ENCODE measurements at places on chromosomes 7 and 10.

GRCh38 chr10:38007991-38008390 lies 2.5 kb upstream of the ZNF33A start:
- no peak for DNase-seq

DNA sequence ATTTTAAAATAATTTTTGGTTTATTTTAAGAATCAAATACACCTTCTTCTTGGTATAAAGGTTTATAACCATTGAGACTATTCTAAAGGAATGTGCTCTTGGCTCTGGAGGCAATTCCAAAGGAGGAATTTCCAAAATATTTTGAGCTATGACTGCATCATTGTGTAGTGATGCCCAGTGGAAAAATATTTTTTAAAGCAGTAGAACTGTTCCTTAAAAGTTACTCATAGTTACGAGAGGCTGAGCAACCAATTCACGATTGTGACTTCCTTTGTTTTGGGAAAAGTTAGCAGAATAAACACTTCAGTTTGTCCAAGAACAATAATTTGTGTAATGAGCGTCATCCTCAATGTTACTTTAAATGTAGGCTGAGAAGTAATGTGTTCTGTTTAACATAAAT lies 233.6 kb downstream of the BAMBI start:
- DNase-seq = no peak

DNA sequence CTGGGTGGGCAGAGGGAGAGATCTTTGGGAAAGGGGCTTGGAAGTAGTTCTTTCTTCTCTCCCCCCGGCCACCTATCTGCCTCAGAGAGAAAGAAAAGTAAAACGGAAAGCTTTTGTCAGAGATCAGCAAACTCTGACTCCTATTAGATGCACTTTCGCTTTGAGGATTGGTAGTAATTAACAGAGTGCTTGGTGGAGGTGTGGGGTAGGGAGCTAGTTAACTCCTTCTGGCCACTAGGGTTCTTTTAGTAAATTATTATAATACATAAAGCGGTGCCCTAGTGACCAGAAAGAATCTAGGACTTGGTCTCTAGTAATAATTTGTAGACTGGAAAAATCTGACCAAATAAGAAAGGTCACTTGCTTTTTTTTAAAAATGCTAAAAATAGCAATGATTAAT lies 54.6 kb downstream of the CPVL start:
- no peak for DNase-seq

GRCh38 chr10:34996843-34997242 lies 93.3 kb downstream of the CUL2 start:
- peak; percentile 13 for DNase-seq

- DNase-seq = no peak
These were observed 17.0 kb upstream of the INSIG1 start for GRCh38 chr7:155280446-155281397.

Measured in mucosa of gallbladder (tissue), 1 donor.